ENCODE measurements at places on chromosomes 7 and 10.
A peak's percentile ranks its signal among the peaks of the same experiment; 100 is the strongest.

DNA sequence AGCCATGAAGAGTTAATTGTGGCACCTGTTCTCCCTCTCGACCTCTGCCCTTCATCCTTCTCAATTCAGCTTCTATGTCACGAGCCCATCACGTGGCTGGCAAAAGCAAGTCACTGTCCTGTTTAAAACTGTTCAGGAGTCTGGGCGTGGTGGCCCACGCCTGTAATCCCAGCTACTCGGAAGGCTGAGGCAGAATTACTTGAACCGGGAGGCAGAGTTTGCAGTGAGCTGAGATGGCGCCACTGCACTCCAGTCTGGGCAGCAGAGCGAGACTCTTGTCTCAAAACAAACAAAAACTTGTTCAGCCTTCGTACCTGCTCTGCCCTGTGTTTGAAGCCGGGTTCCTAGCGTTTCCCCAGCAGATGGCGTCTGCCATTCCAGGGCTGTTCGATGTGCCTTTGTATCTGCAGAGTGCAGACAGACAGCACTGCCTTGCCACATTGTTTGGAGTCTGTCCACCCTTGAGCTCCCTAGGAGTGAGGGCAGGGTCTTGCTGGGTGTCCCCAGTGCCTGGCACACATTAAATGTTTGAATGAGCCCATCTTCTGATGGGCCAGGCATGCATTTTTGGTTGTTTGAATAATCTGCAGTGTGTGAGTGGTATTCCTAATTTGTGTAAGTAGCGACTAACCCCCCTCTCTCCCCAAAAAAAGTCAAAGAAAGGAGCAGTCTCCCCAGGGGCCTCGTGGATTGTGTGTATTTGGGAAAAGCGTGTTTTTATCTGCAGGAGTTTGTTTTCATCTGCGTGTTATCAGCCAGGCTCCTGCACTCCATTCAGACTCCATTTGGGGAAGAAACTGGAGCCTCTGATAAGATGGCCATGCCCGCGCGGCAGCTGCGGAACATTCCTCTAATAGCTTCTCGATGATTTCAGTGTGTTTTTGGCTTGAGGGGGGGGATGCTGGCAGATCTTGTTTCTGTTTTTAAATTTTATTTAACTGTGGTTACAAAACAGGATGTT lies 61.2 kb downstream of the DNAJB6 start:
- DNase-seq: peak; percentile 54

DNA sequence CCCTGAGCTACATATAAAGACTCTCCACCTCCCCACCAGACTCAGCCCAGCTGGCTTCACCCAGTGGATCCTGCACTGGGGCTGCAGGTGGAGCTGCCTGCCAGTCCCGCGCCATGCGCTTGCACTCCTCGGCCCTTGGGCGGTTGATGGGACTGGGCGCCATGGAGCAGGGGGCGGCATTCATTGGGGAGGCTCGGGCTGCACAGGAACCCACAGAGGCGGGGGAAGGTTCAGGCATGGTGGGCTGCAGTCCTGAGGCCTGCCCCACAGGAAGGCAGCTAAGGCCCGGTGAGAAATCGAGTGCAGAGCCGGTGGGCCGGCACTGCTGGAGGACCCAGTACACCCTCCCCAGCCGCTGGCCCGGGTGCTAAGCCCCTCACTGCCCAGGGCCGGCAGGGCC lies 157.2 kb upstream of the GNAI1 start:
- no peak for DNase-seq

DNA sequence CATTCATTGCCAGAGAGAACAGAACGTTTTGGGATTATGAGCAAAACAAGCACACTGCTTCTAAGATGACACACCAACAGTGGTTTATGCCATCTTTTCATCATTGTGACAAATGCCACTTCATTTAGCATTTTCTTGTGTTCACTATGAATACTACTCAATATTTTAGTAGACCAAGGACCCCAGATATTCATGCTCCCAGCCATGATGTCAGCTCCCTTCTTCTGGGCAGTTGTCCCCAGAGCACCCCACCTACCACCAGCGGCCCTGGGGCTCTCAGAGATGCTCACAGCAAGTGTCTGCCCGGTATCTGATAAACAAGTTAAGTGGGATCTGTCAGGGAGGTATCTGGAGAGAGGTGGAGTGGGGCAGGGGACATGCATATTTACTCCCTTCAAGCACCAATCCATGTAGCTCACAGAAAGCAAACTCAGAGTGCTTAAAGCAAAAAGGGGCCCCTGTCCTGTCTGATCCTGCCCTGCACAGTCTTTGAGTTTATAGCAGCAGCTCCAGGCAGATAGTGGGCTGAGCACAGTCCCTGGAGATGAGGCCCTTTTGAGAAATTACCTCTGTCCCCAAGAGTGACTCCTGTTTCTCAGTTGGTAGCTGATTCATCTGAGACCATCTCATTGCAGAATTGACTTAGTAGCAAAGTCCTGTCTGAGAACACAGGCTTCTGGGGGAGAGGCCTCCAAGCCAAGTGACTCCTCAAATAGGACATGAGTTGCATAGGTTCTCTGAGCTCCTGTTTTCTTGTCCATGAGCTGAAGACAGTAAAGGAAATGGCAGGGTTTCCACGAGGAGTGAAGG lies 281.8 kb upstream of the KLF6 start:
- no peak for DNase-seq

- DNase-seq: no peak
These were observed 253.0 kb upstream of the KLF6 start for GRCh38 chr10:4038000-4038399.

DNA sequence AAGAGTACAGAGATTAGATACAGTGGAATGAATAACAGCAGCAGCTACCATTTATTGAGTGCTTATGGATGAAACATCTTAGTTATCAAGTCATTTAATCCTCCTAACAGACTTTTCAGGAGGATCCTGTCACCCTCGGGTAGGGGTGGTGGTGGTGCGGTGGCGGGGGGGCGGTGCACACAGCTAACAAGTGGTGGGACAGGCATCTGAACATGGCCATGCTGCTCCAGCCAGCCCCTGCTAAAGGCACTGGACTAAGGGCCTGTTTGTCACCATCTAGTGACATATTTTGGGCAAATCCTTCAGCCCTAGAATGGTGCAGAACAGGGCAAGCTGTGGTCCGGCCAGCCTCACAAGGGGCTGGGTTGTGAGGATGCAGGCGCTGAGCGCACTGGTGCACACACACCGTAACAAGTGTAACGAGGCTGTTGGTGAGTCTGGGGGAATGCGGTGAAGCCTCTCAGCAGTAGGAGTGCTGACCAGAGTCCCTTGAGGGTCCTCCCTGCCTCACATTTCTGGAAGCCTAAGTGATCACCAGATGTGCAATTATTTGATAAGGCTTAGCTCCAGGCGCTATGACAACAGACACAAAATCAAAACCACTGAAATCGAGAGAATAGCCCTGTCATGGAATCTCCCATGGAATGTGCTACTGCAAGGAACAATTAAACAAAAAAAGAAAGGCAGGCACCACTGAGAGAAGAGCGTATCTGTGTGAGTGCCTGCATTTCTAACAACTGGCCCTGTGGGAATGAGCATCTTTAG lies 102.2 kb downstream of the RNF216 start:
- no peak for DNase-seq

DNA sequence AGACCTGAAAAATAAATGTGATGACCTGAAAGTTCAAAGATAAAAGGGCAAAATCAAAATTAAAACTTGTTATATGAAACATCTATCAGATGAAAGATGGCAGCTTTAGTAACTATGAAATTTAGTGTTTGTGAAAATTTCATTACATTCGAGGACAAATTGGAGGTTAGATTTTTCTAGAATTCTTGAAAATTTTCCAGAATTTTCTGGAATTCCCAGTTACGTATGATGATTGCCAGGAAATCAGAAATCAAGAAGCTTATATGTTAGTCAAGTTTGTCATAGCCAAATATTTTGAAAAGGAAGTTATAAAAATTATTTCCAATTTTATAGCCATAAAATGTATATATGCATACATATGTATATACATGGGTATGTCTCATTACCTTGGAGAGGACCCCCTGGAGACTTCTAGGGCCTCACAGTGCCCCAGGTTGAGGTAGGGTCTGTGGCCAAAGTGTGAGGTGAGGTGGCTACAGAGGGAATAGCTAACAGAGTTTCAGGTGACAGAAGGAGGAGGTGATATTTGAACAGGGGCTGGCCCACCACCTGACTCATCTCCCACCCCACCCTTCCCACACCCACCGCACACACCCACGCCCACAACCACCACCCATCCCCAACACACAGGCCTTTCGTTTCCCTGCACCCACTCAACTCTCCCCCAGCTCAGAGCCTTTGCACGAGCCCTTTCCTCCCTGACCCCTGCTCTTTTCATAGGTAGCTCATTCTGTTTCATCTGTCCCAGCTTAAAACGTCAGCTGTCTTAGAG lies 21.5 kb downstream of the C10orf105 start:
- no peak for DNase-seq

DNA sequence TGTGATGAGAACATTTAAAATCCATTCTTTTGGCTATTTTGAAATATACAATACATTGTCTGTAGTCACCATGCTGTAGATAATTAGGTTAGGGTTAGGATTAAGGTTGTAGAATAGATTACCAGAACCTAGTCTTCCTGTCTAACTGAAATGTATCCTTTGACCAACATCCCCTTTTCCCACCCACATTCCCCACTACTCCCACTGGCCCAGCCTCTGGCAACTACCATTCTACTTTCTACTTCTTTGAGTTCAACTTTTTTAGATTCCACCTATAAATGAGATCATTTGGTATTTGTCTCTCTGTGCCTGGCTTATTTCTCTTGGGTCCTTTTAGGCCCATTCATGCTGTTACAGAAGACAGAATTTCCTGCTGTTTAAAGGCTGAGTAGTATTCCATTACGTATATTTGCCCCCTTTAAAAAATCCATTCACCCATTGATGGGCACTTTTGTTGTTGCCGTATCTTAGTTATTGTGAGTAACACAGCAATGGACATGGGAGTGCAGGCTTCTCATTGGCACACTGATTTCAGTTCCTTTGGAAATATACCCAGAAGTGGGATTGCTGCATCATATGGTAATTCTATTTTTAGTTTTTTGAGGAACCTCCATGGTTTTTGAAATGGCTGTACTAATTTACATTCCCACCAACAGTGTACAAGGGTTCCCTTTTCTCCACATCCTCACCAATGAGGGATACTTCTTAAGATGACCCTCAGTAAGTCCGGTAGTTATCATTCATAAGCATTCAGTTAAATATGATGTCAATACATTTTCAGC lies 104.0 kb downstream of the RALA start:
- no peak for DNase-seq

DNA sequence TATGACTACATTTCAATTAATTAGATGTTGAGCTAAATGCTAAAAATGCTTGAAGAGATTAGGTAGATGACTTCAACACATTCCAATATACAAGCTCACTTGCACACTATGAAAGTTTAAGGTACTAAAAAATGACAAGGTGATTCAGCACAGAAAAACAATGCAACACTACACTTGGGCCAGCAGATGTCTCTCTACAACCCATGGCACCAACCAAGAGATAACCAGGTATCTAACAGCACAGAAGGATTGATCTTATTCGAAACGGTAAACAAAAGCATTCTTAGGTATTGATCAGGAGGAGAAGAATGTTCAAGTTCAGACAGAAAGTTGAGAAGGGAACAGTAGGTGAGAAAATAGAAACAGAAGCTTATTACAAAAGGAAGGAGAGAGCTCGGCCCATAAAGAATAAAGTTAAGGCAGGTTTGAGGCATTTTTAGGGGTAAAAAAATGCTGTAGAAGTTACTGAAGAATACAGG lies 248.2 kb upstream of the KLF14 start:
- no peak for DNase-seq

DNA sequence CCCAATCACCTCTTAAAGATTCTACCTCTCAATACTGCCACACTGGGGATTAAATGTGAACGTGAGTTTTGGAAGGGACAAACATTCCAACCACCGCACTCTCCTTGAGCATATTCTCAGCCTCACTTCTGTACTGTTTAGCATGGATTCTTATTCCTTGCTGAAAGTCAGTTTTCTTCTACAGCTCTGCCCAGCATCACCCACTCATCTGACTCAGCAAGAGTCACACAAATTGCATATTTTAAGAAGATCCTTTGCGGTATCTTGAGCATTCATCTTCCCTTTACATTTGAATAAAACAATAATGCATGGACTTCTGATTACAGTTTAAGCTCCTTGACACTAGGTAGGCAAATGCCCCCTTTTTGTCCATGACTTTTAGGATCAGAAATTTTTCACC lies 251.6 kb upstream of the MKLN1 start:
- no peak for DNase-seq

DNA sequence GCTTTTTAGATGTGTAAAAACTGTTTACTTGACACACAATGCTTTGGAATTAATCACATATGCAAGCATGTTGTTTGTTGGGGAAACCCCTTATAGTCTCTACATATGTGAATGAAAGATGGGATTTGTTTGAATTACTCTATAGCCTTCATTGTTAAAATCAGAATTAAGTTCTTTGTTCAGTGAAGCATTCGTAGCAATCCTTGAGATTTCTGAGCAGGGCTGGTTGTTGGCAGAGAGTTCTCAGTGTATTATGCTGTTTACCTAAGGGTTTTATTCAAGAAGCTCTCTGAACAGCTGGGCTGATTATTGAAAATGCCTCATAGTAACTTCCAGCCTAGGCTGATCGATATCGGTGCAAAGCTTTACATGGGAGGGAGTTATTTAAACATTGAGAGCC lies 190.9 kb downstream of the VTI1A start:
- DNase-seq: no peak

- DNase-seq: no peak
These were observed 574.1 kb downstream of the GALNT17 start for GRCh38 chr7:71705901-71706596.

DNA sequence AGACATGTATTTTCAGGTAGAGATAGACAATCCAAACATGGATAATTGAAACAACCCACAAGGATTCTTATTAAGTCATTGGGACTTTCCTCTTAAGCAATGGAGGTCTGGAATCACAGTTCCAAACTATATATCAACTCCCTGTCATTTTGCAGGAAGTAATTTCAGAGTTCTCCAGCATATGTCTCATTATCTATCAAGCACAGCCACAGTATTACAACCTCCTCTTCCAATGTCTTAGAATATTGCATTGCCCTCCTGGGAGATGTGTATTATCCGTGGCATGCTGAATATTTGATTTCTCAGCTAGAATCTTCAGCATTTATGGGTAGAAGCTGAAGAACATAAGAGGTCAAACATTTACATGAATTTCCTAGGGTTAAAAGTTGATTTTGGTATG lies 1255.8 kb downstream of the SORCS1 start:
- no peak for DNase-seq
